Eye (tissue), 1 donor: ENCODE measurements at places on chromosomes 6 and 20.

- peak; percentile 75 for DNase-seq
These were observed 7.2 kb downstream of the PRDM13 start for GRCh38 chr6:99613705-99614429.

GRCh38 chr6:163288915-163289314 lies 125.6 kb upstream of the QKI start:
- no peak for DNase-seq

DNA sequence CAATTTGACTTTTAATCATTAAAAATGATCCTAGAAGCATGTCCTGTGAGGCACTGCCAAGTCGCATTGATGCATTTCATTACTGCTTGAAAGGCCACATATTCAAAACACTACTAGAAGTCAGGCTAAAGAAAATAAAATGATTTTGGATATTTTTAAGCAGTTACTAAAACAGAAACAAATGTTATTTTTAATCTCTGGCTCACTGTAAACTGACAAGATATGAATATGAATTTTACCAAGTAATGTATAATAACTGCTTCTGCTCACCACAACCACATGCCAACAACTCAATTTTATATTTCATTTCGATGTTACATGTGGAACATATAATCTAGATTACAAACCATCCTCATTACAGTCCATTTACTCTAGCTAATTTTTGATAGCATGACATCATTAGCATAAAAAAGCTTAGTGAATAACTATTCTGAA lies 90.6 kb downstream of the ATXN1 start:
- no peak for DNase-seq

- no peak for DNase-seq
These were observed 475.9 kb downstream of the HDGFL1 start for GRCh38 chr6:23045280-23045679.

DNA sequence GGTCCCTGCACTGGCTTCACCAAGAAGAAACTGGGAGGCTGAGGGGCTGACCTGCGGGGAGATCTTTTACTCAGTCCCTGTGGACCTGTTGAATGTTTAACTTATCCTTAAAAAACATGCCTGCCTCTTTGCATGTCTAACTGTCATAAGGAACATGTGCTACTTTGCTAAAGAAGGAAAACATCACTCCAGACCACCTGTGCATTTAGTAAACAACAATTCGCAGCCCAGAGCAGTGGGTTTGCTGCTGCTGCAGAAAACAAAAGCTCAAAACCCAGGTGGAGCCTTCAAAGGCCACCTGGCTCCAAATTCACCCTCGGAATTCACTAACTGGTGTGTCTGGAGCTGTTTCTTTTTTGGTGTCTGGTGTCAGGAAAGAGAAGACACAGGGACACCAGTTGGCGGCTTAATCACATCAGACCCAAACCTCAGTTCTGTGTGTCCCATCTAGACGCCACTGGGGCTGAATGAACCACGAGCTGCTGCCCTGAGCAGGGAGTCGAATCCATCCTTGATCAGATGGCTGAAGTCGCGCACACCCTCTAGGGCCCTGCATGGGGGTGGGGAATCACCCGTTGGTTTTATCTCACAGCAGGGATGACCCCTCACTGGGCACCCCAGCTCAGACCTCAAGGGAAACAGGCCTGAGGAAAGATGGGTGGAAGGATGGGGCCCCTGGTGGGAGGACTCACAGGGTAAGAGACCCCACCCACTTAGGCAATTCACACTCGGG lies 344.3 kb downstream of the PREX1 start:
- DNase-seq = no peak

DNA sequence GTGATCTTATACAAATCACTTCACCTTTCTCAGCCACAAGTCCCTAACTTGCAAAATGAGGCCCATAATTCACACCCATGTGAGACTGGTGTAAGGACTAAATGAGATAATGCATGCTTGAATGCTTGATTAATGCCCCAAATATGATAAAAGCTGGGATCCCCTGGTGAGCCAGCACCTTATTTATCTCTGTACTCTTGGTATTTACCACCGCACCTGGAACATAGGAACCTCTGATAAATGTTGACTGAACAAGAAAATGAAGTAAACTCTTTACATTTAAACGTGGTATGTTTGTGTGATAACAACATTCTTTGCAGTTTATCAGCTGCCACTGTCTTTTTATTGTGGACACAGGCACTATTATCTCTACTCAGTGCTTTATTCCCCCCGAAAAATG lies 2.5 kb upstream of the APOBEC2 start:
- DNase-seq = no peak

DNA sequence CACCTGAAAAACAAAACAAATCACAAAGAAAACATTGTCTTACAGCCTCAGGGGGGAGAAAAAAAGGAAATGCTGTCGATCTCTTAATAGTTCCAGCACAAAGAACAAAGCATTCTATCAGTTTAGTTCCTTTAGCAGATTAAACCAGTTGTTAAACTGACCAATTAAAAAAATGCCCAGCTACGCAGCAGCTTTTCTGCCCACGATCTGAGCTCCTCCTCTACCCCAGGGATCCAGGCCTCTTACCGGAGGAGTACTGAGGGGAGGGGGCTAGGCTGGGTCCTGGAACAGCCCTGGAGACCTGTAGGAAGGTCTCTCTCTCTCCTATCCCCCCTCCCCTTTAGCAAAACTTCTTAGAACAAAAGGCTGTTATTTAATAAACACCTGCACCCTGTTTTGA lies 13.4 kb downstream of the PTK7 start:
- peak; percentile 76 for DNase-seq

DNA sequence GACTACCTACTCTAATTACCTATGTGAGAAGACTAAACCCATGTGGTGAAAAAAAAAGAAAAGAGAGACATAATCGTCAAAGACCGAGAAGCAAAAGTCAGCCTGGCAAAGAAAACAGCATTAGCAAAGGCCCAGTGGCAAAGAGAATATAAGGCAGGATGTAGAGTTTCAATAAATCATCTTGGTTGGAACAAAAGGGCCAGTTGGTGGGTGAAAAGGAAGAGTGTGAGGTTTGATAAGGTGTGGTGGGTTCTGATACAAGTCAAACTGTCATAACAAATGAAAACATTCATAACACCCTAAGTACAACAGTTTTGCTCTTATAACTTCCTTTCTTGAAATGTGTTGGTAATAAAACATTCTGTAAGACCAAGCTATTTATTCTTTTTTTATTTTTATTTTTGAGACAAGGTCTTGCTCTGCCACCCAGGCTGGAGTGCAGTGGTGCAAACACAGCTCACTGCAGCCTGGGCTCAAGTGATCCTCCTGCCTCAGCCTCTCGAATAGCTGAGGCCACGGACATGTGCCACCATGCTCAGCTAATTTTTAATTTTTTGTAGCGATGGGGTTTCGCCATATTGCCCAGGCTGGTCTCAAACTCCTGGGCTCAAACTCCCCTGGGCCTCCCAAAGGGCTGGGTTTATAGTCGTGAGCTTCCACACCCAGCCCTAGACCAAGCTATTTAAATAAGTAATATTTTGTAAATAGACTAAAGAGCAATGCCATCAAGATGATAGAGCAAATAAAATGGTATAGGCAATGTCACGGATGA lies 18.9 kb upstream of the GTF3C6 start:
- no peak for DNase-seq

- no peak for DNase-seq
These were observed 75.4 kb downstream of the RPP40 start for GRCh38 chr6:4928426-4928825.

- no peak for DNase-seq
These were observed 233.4 kb upstream of the ID4 start for GRCh38 chr6:19603721-19604120.

DNA sequence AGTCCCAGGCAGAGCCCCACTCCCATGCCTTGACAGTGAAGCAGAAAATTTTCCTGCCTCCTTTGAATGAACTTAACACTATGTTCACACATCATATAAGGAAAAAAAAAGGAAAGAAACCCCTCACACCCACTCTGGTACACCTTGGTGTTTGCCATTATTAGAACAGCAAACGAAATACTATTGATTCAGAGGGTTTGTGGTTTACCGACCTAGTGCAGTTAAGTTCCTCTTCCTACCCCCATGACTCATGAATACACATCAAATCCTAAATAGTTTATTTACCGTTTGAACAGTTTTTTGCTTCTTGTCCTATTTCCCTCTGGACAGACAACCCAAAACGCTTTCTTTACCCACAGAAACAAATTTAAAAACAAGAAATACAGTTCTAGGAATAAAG lies 237.7 kb downstream of the FOXA2 start:
- no peak for DNase-seq

- no peak for DNase-seq
These were observed 169.8 kb downstream of the PTPRK start for GRCh38 chr6:128350416-128351254.

DNA sequence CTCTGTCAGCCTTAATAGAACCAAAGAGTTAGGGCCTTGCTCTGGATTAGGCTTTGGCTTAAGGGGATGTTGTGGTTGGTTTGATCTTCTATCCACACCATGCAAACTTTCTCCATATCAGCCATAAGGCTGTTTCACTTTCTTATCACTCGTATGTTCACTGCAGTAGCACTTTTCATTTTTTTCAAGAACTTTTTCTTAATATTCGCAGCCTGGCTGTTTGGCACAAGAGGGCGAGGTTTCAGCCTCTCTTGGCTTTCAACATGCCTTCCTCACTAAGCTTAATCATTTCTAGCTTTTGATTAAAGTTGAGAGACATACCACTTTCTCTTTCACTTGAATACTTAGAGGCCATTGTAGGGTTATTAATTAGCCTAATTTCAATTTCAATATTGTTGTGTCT lies 193.1 kb downstream of the NRN1 start:
- DNase-seq = no peak

- no peak for DNase-seq
These were observed 32.1 kb downstream of the COL20A1 start for GRCh38 chr20:63325021-63325471.

DNA sequence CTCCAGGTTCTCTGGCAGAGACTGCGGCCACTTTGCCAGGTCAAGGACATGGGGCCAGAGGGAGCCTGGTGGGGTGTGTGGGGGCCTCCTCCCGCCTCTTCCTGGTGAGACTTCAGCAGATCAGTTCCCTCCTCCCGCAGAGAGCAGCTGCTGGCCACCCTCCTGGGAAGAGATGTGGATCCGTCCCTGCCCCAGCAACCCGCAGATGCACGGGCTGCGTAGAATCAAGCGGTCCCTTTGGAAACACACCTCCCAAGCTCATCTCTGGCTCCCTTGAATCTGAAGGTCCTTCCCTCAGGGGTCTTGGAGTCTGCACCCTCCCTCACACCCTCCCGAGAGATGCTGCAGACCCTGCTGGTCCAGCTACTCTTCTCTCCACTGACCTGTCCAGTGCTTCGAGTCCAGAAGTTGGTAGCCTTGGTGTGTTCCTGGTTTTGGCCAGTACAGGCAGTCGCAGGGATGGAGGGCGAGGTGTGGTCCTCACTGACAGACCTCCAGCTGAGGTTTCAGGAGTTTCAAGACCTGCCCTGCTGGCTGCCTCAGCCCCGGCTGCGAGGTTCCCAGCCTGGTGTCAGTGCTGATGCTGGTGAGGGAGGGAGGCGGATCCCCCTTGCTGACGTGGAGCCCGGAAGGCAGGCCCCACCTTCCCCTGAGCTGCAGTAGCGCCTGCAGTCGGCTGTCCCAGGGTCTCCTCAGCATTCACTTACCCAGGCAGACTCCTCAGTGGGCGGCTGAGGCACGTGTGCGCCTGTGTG lies at the start of gene NPBWR2:
Gene NPBWR2 (minus strand): TSS at position 585 of the 755 bp plus-strand sequence. CDS start 734 bp downstream, outside the sequence.
- DNase-seq = no peak

DNA sequence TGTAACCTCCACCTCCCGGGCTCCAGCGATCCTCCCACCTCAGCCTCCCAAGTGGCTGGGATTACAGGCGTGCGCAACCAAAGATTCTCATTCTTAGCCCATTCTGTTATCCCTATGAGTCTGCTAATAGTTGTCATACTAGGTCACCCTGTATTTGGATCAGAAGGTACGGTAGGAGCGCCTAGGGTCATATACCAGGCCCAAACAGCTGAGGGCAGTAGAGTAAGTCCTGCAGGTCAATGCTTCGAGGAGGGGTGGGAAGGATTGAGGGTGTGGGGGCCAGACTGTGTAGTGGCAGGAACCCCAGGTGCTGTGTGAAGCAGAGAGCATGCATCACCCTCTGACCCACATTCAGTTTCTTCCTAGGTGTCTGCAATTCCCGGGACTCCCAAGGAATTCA lies 22.7 kb upstream of the POU5F1 start:
- no peak for DNase-seq

DNA sequence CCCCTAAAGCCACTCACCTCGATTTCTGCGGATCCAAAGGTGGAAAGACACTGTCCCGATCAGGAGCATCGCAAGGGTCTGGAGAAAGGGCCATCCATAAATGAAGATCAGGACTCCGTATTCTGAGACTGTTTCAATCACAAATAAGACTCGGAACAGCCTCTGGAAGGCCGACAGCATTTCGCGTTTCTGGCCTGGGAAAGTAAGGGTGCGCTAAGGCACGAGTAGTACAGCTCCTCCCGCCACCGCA lies 44.6 kb downstream of the DPPA5 start:
- DNase-seq = no peak

DNA sequence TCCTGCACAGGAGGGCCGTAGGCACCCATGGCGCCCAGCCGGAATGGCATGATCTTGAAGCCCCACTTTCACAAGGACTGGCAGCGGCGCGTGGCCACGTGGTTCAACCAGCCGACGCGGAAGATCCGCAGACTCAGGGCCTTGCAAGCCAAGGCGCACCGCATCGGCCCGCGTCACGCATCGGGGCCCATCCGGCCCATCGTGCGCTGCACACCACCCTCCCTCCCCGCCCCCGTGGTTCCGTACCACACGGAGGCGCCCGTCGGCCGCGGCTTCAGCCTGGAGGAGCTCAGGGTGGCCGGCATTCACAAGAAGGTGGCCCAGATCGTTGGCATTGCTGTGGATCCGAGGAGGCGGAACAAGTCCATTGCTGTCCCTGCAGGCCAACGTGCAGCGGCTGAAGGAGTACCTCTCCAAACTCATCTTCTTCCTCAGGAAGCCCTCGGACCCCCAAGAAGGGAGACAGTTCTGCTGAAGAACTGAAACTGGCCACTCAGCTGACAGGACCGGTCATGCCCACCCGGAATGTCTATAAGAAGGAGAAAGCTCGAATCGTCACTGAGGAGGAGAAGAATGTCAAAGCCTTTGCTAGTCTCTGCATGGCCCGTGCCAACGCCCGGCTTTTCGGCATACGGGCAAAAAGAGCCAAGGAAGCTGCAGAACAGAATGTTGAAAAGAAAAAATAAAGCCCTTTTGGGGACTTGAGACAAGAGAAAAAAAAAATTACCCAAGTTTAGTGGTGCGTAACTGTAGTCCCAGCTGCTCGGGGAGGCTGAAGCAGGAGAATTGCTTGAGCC lies 9.9 kb upstream of the NCOA5 start:
- no peak for DNase-seq

GRCh38 chr6:157326979-157327378 lies 3.7 kb upstream of the TMEM242 start:
- DNase-seq = no peak

DNA sequence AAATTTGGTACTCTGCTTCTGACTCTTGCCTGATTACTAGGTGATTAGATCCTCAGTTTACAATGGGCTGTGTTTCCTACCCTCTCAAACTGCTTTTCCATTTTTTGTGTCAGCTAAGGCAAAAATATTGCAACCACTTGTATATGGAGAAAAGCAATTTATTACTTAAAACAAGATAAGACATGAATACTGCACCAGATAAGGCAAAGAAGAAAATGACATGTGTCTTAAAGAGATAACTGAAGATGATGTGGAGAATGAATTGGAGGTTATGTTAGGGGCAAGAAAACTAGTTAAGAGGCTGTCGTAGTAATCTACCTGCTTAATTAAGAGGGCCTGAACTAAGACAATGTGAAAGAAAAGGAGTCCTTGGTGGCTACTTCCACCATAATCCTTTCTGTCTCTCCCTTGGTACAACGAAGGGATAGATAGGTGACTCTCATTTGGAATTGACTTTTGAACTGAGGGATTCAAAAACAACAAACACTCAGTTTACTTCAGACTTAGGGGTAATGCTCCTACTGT lies 16.3 kb upstream of the REV3L start:
- no peak for DNase-seq
